Epithelial cell of prostate (primary cell): ENCODE measurements at places on chromosomes 3 and 15.

DNA sequence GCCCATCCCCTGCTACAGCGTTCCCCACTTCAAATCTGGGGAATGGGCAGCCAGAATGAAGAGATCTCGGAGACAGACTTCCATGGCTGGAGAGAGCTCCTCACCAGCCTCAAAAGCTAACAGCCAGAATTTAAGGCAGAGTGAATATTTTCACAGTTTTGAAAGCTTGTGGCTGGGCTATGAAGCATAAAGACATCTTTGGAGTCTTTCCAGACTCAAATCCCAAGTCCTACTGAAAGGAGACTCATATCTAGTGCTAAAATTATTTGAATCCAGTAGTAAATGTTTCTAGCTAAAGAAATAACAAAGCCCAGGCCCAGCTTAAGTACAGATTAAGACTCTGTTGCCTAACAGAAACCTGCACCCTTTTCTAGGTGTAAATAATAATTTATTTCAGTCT lies 628.4 kb upstream of the ALCAM start:
- DNase-seq, result no peak

- DNase-seq, result peak; percentile 37
Measured at GRCh38 chr15:67998599-67999133, 55.4 kb upstream of the PIAS1 start.

DNA sequence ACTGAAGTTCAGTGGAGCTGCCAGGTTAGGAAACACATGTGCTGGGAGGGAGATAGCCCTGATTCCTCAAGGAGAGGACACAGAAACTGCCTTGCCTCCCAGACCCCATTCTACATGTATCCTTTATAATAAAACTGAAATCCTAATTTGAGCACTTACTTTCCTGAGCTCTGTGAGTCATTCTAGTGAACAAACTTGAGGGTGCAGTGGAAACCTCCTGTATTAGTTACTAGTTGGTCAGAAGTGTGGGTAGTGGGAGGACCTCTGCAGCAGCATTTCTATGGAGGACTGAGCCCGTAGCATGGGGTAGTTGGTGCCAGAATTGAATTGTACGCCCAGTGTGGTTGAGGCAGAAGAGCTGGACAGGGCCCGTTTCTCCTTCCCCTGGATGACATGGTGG lies 23.9 kb downstream of the ATP1B3 start:
- DNase-seq, result no peak

- DNase-seq, result no peak
Measured at GRCh38 chr3:88321363-88322050, 171.7 kb downstream of the C3orf38 start.

- DNase-seq, result no peak
Measured at GRCh38 chr3:98034486-98034885, 629 bp downstream of the GABRR3 start.

- DNase-seq, result no peak
Measured at GRCh38 chr3:57876632-57877031, 120.5 kb downstream of the SLMAP start.

DNA sequence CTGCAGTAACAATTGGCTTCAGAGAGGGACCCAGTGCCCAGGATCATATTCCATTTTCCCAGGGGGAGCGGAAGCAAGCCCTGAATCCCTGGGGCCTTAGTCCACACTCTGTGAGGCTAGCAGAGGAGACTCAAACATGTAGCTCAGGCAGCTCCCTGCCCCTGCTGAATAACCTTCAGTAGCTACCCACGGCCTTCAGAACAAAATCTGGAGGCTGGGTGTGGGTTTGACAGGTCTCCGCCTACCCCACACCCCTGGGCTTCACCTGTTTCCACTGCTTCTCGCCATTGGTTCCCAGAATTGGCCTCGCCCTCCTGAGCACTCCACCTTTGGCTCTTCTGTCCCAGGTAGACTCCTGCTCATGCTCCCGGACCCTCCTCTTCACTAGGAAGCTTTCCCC lies 93.6 kb upstream of the ATP2B2 start:
- no peak for DNase-seq

DNA sequence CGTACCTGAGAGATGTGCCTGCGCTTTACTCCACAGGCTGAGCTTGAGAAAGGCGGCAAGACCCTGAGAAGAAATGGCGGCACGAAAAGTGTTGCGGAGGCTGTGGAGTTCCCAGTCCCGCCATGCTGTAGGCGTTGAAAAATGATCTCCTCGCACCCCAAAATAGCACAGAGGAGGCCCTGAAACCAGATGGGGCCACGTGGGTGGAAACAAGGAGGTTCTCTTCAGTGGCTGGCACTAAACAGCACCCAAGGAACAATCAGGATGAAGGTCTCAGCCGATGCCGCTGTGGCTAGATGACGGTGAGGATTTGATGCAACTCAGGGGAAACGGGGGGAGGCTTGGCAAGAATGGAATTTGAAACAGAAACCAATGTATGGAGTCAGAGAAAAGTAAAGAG lies 57.3 kb downstream of the TMEM212 start:
- no peak for DNase-seq

- no peak for DNase-seq
Measured at GRCh38 chr3:98603580-98603979, 10.2 kb upstream of the CPOX start.

- DNase-seq, result no peak
Measured at GRCh38 chr3:39234651-39235050, 42.3 kb upstream of the XIRP1 start.

GRCh38 chr15:90701048-90701447 lies 16.1 kb upstream of the BLM start:
- no peak for DNase-seq

- peak; percentile 27 for DNase-seq
Measured at GRCh38 chr3:169112153-169112892, 551.2 kb downstream of the MECOM start.

DNA sequence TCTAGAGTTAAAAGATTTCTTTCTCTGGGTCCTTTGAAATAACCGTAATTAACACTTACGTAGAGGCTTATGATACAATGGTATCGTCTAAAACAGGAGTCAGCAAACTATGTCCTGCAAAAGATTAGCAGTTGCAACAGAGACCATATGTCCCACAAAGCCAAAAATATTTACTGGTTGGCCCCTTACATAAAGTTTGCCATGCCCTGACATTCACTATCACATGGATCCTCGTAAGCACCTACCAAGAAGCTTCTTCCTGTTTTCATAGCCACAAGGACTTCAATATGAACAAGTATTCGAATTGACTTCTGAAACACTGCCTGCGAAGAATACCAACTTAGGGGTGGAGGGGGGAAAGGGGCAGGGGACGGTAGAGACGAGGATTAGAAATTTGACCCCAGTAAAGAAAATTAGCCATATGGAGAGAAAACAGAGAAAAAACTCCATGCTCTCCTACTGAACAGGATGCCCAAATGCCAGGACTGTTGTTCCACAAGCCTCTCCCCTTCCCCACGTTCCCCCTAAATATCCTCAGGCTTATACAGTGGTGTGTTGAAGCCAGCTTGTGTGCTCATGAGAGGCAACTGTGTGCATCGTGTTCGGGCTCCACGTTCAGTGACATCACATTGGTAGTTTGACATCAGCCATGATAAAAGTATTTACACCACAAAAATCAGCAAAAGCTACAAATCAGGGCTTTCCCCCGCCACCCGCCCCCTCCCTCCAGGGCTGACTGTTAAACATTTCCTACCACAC lies 144.1 kb upstream of the HES1 start:
- no peak for DNase-seq

DNA sequence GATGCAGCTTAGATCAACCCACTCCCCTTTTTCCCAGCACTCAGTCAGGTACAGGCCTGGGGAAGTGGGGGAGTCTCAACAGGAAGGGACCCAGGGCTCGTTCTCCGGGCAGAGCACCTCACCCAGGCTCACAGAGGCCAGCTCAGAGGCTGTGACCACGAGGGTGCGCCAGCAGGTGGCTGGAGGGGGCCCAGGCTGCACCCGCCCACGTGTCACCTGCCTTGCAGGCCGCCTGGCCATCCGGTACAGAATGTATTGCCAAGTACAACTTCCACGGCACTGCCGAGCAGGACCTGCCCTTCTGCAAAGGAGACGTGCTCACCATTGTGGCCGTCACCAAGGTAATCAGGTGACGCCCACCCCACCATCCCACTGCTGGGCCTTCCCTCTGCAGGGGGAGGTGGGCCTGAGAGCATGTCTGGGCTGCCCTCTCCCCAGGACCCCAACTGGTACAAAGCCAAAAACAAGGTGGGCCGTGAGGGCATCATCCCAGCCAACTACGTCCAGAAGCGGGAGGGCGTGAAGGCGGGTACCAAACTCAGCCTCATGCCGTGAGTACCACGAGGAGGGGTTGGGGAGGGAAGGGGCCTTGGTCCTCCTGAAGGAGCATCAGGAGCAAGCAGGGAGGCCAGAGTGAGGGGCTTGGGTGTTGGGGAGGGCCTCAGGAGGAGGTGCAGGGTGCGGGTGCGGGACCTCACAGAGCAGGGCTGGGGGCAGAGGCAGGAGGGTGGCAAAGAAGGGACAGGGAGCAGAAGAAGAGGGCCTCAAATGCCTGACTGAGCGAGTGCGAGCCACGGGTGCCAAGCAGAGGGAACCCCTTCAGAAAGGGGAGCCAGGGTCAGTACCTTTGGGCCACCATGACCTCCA lies 14.0 kb upstream of the LMAN1L start:
- no peak for DNase-seq
